Activated naive CD8-positive, alpha-beta T cell treated with anti-CD3 and anti-CD28 coated beads, Interleukin-2, amount 50 U/mL, for 16 hours (primary cell): ENCODE measurements at places on chromosomes 11 and 22.

- DNase-seq, result no peak
Measured at GRCh38 chr11:124586238-124586860, 16.6 kb downstream of the OR8A1 start.

DNA sequence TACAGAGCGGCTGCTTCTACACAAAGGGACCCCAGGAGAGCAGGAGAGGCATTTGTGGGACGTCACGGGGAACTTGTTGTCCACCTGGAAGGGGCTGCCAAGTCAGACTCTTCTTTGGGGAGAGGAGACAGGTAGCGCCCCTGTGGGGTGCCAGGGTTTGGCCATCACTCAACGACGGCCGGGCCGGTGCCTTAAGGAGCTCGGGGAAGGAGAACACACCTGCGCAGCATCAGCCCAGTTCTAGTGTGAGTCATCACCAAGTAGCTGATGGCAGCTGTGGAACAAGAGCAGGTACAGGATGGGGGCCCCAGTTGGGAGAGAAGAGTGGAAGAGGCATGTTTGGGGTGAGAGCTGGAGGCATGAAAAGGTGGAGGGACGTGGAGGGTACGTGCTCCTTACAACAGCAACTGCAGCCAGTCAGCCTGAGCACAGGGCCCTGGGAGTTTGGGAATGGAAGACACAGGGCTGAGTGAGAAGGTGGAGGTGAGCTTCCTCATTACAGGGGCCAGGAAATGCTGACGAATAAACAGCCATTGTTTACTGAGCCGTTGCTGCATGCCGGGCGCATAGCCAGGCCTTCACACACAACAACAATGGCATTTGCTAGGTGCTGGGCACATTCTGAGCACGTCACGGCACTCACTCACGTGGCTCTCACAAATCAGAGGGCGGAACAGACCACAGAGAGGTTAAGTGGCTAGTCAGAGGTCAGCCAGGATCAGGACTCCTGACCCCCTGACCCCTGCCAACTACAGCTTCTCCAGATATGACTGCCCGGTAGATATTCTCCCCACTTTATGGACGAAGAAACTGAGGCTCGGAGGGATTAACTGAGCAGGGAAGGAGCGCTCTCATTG, 29.1 kb upstream of the TP53I11 start:
- DNase-seq, result no peak

DNA sequence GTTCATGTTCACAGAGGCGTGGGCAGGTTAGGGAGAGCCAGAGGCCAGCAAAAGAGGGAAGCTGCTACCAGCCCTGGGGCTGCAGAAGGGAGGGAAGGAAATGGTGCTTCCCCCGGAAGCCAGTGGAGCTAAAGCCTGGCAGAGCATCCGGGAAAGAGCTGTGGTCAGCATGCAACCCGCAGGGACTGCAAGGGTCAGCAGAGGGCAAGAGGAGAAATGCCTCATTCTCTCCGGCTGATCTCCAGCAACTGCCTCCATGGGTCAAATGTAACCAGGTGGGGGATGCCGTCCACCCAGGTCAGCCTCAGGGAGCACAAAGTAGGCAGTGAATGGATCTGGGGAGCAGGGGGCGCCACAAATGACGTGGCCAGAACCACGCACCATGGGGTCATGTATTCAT, 36.9 kb upstream of the PRR5 start:
- no peak for DNase-seq

DNA sequence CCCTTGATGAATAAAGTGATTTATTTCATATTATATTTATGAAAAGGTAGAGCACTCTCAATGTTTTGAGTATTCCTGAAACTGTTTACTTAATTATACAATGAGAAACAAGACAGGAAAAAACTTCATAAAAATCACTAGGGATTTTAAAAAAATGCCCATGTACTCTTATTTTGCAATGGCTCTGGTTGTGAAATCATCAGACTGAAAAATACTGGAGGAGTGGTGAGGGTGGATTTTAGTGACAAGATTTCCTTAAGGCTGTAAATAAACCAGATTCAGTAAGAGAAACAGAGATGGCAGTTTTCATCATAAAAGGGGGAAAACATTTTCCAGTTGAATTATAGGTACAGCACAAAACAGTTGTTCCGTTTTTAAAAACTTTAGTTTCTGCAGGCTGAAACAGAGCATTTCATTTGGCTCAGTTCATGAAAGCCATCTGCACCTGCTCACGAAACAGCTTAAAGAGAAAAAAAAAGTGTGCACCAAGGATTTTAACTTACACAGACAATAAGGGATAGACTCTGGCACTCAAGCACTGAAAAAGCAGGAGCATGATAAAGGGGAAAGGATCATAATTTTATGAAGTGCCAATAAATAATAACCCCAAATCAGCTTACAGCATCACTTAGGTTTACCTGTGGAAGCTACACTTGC, 100.7 kb downstream of the MAML2 start:
- DNase-seq, result no peak

- no peak for DNase-seq
Measured at GRCh38 chr11:118895093-118896039, 11.7 kb downstream of the CXCR5 start.

DNA sequence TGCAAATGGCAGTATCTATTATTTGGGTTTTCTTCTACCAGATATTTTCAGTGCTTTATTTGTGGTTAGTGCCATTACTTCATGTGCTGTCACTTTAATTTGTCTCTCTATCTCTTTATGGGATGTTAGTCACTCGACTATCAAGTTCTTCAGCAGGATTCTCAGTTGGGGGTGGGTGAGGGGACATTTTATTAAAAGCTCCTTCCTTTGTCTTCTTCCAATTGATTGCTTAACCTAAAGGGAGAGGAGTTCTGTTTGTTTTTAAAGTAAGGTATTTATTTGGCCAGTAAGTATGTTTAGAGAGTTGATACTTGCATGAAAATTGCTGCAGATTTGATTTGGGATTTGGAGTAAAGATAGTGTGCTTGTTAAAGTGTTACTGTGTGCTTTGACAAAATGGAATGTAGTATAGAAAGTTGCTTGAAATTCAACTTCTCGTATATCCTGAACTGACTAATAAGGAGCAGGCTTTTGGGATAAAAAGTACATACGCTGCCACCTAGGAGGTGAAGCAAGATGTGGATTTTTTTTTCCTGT, 10.3 kb downstream of the YAP1 start:
- DNase-seq, result no peak
